ENCODE measurements at places on chromosomes 4 and X. TPM values are rescaled to one million over a fixed set of nuclear protein-coding genes. Genes with fewer than 3 reads are reported as not detected.

Gene GLOD5
- total RNA-seq: not detected

Gene PRDM8
- total RNA-seq: 3.5 TPM

Gene CDS1
- total RNA-seq: 0.24 TPM

Gene LRAT
- total RNA-seq: not detected

Gene GRIA3
- total RNA-seq: 0.69 TPM

Gene HSFX2
- total RNA-seq: 0.10 TPM

Gene CNGA1
- not detected for total RNA-seq

Gene NPY2R
- 0.19 TPM for total RNA-seq

Gene OPHN1
- 4.1 TPM for total RNA-seq

Gene CT45A1
- not detected for total RNA-seq

Gene IL3RA
- 2.8 TPM for total RNA-seq

Gene TEX11
- total RNA-seq: not detected

Gene POU4F2
- not detected for total RNA-seq

Gene SOD3
- total RNA-seq: 187 TPM

Gene BTK
- total RNA-seq: not detected

Gene HSFX3
- total RNA-seq: not detected

Gene SGMS2
- 72.2 TPM for total RNA-seq

Gene PPARGC1A
- 2.7 TPM for total RNA-seq

Gene VSIG4
- not detected for total RNA-seq

Gene VMA21
- 15.9 TPM for total RNA-seq

Gene TENM3
- total RNA-seq: 1.0 TPM

Gene TMSB15A
- 0.56 TPM for total RNA-seq

Gene NUP62CL
- 0.19 TPM for total RNA-seq

Gene SCML2
- total RNA-seq: 1.2 TPM

Gene USP17L28
- total RNA-seq: not detected

Gene SH3D19
- total RNA-seq: 265 TPM

Gene FGF5
- 0.10 TPM for total RNA-seq

Gene TEX13D
- total RNA-seq: not detected

Gene HS6ST2
- total RNA-seq: 0.05 TPM

Gene TBX22
- 0.31 TPM for total RNA-seq

All from cardiac ventricle fibroblast (primary cell).